ENCODE measurements at places on chromosomes 7 and 10. TPM values are rescaled to one million over a fixed set of nuclear protein-coding genes. Genes with fewer than 3 reads are reported as not detected.

DNA sequence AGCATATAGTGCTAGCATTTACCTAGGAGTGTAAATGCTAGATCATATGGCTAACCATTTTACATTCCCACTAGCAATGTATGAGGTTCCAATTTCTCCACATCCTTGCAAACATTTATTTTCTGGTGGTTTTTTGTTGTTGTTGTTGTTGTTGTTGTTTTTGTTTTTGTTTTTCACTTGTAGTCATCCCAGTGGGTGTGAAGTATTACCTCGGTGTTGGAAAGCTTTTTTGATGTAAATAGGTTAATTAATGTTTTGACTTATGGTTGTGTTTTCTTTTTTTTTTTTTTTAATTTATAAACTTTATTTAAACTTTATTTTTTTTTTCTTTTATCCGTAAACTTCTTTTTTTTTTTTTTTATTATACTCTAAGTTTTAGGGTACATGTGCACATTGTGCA is 15.3 kb upstream of the TSGA13 start:
- no peak overlapping the region for H3K4me3 ChIP-seq
- H3K36me3 ChIP-seq = no peaks in the 10 kb centered on the region
- H3K4me1 ChIP-seq = no peaks in the 10 kb centered on the region
- no peak overlapping the region for H3K27ac ChIP-seq
- H3K27me3 ChIP-seq = no peaks in the 10 kb centered on the region

DNA sequence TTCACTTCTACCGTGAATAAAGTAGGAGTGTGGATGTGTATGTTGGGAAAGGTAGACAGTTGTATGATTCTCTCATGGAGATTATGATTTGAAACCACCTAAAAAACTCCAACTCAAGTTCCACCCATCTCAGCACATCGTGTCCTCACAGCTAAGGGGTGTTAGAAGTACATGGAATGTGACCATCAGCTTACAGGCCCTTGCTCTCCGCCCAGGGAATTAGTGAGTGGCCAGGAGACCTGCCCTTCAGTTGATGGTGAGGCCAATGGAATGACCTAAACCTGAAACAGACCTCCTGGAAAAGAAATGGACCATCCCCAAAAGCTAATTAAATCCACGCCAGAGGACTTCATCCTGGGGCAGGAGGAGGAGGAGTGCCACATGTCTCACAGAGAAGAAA is 2.1 kb upstream of the WNT2 start:
- H3K36me3 ChIP-seq = no peaks in the 10 kb centered on the region
- H3K4me3 ChIP-seq = no peak overlapping the region
- peaks cover 25% of the 10 kb centered on the region for H3K4me1 ChIP-seq
- no peak for DNase-seq
- H3K27me3 ChIP-seq = no peaks in the 10 kb centered on the region
- no peak overlapping the region for H3K27ac ChIP-seq

GRCh38 chr10:28897617-28898464 is 220.5 kb downstream of the BAMBI start:
- no peaks in the 10 kb centered on the region for H3K27me3 ChIP-seq
- H3K4me3 ChIP-seq = no peak overlapping the region
- H3K36me3 ChIP-seq = no peaks in the 10 kb centered on the region
- no peak overlapping the region for H3K27ac ChIP-seq
- no peak for DNase-seq

LRRD1 gene
- not detected for total RNA-seq

CPVL gene
- total RNA-seq = 17.9 TPM

- peaks cover 2% of the 10 kb centered on the region for H3K36me3 ChIP-seq
- no peak overlapping the region for H3K27ac ChIP-seq
- H3K27me3 ChIP-seq = no peaks in the 10 kb centered on the region
- H3K4me3 ChIP-seq = no peak overlapping the region
- DNase-seq = no peak
- H3K4me1 ChIP-seq = no peaks in the 10 kb centered on the region
Measured at GRCh38 chr10:132706701-132707100, 79.2 kb downstream of the NKX6-2 start.
